ENCODE measurements at places on chromosomes 1 and 21. TPM values are rescaled to one million over a fixed set of nuclear protein-coding genes. Genes with fewer than 3 reads are reported as not detected.
A peak's percentile ranks its signal among the peaks of the same experiment; 100 is the strongest.

DNA sequence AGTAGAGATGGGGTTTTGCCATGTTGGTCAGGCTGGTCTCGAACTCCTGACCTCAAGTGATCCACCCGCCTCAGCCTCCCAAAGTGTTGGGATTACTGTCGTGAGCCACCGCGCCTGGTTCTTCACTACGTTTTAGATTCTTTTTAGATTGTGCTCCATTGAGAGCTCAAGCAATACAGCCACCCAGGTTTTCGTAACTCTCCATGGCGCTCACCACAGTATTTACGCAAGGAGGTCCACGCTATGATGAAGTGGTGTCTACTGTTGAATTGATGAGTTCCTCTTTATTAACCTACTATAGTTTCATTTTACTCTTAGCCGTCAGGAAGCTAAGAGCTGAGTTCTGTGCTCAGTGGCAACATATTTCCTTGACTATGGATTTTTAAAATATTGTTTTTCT, 1.8 kb upstream of the KIF1B start:
- no peak for DNase-seq

DNA sequence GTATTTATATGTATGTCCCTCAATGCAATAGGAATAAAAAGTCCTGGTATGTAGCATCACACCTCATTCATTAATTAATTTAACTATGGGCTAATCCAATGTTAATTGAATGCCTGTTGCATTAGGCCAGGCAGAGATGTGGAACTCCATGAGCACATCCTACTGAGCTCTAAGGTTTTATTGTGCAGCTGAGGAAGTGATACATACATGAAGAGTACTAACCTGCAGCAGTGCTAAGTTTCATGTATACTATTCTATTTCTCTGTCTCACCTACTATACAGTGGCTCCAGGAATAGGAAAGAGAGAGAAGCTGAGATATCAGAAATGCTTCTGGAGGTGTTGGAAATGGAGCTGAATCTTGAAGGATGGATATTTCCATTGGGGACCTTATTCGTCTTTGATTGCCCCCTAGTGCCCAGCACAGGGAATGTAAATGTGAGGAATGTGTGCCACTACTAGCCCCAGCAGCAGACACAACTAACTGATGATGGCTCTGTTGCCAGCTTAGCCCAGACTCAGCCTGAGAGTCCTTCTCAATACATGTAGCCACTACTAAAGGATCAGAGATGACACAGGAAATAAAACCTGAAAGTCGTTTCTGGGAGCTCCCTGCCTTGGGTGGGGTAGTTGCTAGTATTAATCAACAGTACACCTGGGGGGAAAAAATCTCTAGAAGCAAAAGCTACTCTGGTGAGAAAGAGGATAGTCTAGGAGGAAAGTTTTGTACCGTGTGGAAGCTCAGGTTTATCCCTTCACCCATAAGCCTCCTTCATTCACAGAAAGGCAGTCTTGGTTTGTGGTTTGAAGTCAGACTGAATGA, 173.3 kb upstream of the FOXD3 start:
- DNase-seq, result peak; percentile 39

DNA sequence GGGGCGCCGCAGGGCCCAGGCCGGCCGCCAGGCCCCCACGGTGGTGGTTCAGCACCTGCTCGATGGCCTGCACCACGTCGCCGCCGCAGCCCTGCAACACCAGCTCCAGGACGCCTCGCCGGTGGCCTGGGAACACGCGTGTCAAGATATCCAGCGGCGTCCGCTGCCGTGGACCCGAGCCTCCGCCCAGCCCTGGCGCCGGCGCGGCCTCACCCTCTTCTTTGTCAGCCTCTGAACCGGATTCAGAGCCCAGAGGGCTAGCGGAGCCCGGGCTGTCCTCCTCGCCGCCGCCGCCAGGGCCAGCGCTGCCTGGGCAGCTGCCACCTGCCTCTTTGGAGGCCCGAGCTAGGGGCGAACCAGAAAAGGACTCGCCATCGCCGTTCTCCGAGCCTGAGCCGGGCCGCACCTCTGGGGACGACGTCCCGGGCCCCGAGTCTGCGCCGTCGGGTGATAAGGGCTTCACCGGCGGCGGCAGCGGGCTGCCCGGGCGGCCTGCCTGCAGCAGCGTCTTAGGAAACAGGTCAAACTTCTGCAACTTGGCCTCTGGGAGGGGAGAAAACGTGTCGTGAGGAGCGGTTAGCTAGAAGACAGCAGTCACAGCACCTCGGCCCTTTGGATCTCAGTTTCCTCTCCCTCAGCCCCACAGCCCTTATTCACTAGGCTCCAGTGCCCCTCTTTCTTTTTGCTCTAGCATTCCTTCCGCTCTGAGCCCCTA, 3.9 kb downstream of the DMRTA2 start:
- peak; percentile 27 for DNase-seq

DNA sequence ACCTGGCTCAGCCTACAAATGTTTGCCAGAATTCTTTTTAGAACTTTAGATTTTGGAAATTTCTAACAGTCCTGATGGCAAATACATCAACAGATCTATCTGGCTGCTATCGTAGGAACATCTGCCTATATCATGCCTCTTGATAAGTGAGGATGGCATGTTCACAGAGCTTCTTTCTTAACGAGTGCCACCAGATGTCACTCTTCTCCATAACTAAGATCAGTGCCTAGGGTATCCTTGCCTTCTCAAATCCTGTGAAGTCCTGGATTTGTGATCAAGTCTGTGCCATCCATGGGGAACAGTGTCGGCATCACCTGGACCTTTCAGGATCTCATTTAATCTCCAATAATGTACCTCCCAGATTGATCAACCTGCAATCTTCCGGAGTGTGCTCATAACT, 36.5 kb upstream of the CD5L start:
- no peak for DNase-seq

- DNase-seq, result no peak
Measured at GRCh38 chr1:25867210-25867991, 8.1 kb downstream of the PAQR7 start.

GRCh38 chr1:203336097-203336496, 14.8 kb downstream of the FMOD start:
- DNase-seq, result no peak

DNA sequence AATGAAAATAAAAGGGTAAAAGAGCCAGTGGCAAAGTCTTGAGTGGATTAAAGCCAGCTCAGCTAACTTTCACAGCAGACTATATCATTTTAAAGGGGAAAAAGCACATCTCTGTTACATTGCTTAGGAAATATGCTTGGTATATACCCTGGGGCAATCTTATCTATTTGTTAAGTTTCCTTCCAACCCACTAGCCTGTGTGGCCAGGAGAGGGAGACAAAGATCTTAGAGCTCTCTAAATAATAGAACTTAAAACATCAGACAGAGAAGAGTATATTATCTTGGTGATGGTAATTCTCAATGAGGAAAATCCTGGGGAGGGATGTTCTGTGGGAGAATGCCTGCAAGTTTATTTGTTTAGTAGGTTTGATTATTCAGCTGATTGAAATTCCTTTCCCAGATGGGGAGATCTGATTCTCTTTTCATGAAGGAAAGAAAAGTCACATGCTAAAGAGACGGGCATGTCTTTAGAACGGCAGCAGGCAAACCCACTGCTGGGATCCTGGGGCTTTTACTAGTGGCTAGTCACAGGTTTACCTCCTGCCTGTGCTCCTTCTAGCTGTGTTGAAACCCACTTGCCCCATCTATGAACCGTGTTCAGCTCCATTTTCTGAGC, 3.6 kb downstream of the KCNE2 start:
- peak; percentile 61 for DNase-seq

DNA sequence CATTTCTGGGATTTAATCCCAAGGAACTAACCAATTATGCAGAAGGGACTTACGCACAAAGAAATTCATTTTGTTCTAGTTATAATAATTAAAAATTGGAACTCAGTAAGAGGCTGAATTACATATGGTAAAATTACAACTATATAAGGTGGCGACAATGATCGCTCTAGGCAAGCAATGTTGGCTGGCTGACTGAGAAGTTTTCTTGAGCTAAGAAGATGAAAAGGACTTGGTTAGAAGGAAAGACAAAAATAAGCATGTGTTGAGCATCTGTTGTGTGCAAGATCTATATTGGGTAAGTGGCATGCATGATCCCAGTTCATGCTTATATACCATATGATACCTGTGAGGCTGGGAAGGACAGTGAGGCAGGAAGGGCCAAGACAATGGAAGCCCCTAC, 80.8 kb downstream of the FCRL5 start:
- DNase-seq, result no peak

DNA sequence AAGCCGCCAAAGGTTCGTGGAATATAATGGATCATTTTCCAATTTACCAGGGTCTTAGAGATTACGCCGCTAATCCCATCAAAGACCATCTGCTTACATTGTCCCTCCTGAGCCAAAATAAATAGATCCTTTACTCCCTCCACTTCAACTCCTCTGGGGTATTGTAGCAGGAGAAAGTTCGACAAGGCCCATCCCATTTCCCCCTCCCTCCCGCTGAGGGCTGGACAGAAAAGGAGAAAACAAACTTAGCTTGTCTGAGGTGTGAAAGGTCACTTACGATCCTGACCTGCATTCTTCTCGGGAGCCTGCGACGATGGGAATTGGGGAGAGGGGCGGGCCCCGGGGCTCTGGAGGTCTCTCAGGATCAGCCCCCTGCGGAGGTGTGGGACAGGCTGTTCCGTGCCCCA, 60.8 kb downstream of the MEF2D start:
- no peak for DNase-seq

DNA sequence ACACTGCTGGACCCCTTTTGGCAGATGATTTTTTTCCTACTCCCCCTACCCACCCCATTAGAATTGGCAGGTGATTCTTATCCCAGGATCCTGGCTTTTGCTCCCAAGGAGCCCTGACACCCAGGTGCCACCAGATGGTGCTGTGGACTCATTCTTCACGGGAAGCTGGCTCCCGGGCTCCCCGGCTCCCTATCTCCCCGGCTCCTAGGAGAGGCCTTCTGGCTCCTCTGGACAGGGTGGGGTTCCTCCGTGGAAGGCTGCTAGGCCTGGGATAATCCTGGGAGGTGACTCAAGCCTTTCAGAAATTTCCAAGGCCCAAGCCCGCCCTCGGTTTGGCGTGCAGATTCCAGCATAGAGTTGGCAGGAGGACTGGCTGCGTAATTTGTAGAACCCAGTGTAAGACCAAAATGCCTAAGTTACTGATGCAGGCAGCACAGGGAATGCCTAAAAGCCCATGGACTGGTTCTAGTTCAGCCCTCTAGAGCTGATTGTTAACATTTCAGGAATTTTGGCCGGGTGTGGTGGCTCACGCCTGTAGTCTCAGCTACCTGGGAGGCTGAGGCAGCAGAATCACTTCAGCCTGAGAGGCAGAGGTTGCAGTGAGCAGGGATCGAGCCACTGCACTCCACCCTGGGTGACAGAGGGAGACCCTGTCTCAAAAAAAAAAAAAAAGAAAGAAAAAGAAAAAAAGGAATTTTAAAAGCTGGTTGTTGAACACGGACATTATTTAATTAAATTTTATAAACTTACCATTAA, 6.8 kb upstream of the BSDC1 start:
- peak; percentile 77 for DNase-seq

DNA sequence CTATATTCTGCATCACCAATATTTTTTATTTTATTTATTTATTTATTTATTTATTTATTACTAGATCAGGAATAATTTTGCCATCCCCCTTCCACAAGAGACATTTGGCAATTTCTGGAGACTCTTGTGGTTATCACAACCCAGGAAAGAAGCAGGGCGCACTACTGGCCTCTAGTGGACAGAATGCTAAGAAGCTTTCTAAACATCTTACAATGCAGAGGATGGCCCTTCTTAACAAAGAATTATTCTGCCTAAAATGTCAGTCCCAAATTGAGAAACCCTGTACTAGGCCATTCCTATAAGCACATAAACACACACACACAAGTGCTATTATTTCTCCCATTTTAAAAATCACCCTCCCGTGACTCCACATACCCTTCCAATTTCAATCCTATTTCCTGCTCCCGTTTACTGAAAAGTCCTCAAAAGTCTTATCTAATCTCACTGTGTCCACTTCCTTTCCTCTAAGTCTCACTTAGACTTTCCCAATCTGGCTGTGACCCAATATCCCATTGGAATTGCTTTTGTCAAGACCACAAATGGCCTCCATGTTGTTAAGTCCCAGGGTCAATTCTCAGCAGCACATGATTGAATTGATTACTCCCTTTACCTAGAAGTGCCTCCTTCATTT, 43.7 kb upstream of the RNF11 start:
- DNase-seq, result peak; percentile 79

DNA sequence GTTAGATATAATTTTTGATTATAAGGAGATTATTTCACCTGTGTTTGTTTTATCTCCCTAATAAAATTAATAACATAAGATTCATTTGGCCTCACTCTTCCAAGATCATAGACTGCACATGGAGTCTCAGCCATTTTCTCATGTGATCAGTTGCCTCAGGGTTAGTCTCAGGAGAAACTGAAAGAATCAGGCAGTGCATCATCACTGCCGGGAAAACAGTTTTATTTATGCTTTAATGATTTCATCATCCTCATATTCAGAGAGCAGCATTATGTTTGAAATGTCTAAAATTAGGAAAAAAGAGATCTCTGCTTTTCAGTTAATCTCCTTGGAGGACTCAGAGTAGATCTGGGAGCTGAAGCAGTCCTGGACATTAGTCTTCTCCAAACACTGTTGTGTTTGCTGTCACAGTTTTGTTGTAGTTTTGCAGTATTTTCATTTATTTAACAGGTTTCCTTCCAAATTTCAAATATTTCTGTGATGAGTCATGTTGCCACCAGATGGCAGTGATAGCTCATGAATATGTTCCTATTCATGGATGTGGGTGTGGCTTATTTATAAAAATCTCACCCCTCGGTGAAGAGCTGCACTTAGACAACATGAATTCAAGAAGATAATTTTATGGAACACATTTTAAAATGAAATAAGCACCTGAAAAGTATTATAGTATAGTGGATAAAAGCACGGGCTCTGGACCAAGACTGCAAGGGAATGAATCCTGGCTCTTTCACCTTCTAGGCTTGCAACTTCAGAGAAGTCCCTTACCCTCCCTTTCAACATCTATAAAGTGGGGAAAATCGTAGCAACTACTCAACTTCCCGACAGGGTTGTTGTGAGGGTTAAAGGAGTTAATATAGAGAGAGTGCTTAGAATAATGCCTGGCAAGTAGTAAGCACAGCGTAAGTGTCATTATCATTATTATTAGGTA, 31.2 kb downstream of the CHD1L start:
- DNase-seq, result peak; percentile 37

DNA sequence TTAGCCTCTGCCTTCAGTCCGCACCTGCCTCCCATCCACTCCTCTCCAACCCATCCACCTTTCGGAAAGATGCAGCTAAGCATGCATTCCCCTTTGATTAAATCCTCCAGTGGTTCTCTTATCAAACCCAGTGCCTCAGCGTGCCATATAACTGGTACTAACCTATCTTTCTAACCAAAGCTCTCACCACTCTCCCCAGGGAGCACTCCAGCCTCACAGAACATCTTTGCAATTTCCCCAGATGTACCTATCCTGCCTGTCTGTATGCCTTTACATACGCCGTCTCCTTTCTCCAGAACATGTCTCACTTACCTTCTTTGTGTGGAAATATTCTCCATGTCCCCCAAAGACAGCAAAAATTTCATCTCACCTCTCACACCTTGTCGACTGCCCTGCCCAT, 80.0 kb downstream of the SLC25A24 start:
- no peak for DNase-seq

Gene PGLYRP3
- not detected for total RNA-seq

Gene PDE9A
- 7.3 TPM for total RNA-seq

Gene CACHD1
- total RNA-seq, result 1.9 TPM

Gene GBP6
- 0.46 TPM for total RNA-seq
